ENCODE measurements at places on chromosomes 5 and 9. TPM values are rescaled to one million over a fixed set of nuclear protein-coding genes. Genes with fewer than 3 reads are reported as not detected.

DNA sequence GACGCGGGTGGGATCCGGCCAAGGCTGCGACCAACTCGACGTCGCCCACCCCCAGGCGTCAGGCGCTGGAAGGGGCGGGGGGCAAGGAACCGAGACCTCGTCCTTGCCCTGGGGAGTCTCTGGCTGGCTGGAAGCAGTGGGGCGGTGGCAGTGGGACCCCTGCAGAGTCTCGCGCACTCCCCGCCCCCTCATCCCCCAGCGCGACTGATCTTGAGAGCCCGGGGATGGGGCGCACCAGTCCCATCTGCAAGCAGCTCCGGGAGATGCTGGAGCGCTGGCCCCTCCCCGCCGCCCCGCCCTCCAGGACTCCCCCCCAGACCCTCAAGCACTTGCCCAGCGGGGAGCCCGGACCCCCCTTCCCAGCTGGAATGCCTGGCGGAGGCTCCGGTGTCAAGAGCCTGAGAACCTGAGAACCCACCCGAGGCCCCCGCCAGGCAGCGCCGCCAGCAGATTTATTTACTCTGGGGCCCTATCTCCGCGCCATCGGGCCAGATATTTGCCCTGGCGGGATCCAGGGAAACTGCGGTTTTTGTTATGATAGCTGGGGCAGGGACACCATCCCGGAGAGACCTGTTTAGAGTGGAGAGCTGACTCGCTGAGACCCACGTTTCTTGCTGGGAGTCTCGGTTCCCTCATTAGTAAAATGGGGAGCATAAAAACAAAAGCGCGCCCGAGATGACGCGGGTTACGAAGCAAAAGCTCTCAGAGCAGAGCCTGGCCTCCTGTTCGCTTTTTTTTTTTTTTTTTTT lies 1.2 kb downstream of the PRRT1B start:
- no peaks in the 10 kb centered on the region for H3K36me3 ChIP-seq
- no peaks in the 10 kb centered on the region for H3K27me3 ChIP-seq
- no peak overlapping the region for H3K27ac ChIP-seq
- H3K4me1 ChIP-seq = peaks cover 11% of the 10 kb centered on the region

DNA sequence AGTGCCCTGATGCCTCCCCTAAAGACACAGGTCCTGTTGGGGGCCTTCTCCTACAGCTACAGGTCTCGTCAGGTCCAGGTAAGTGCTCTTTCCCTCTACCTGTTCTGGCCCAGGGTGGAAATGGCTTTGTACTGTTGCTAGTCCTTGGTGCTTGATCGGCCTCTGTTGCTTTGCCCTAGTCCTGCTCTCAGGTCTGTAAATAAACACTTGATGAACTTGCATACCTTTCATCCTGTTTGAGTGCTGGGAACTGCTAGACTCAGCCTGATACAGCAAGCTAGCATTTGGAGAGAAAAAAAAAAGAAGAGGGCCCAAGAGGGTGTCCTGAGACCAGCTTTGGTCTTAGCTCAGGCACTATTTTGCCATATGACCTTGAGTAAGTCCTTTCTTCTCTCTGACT lies 21.8 kb upstream of the ZNF618 start:
- no peaks in the 10 kb centered on the region for H3K4me1 ChIP-seq
- no peak overlapping the region for H3K4me3 ChIP-seq
- peak; percentile 42 for DNase-seq
- no peaks in the 10 kb centered on the region for H3K36me3 ChIP-seq

DNA sequence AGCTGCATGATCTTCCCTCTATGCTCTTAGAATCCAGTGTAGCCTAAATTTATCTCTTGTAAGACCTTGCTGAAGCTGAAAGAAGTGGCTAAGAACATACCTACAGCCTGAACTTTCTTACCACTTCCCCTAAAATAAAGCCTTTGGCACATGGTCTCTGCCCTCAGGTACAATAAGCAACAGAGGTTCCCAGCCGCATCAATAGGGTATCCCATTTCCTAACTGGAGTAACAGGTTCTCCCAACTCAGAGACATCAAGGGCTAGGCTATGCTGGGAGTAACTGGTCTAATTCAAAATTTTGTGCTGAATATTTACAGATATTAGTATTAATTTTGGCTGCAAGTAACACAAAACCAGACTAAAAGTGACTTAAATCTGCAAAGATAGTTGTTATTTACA lies 335.8 kb upstream of the TRPC7 start:
- no peaks in the 10 kb centered on the region for H3K36me3 ChIP-seq
- no peaks in the 10 kb centered on the region for H3K4me1 ChIP-seq
- no peak overlapping the region for H3K4me3 ChIP-seq
- no peak for DNase-seq
- H3K27me3 ChIP-seq = no peaks in the 10 kb centered on the region

DNA sequence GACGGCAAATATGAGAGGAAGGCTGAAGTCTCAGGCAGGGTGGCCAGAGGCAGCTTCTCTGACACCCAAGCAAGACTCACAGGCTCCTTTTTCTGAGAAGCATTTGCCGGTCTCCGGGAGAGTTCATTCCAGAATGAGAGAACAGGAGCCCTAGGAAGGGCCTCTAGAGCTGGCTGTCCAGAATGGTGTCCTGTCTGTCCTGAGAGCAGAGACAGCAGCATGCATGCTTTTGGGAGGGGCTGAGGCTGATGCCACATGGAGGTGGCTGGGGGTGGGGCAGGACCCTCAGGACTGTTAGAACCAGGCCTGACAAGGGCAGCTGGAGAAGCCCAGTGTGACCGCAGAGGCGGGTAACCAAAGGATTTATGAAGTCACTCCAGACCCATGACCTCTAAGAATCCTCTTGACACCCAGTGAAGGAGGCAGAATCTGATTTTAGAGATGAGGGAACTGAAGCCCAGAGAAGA lies 60.0 kb downstream of the SHB start:
- H3K27ac ChIP-seq = peak overlapping the region; percentile 28
- DNase-seq = no peak
- H3K27me3 ChIP-seq = no peaks in the 10 kb centered on the region
- H3K4me3 ChIP-seq = no peak overlapping the region
- peaks cover 47% of the 10 kb centered on the region for H3K4me1 ChIP-seq

DNA sequence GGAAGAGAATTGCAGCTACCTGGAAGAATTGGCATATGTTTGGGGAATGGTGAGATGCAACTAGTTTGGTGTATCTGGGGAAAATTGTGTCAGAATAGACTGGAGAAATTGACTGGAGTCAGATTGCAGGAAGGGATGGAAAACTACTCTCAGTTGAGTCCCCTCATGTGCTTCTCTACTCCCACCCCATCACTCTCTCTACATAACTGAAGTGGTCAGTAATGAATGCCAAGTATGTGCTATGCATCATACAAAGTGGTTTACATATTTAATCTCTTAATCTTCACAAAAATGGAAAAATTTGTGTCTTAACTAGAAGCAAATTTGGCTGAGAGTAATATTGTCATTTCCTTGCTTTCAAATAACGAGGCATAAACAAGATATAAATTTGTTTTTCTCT lies 146.4 kb upstream of the TNC start:
- H3K4me3 ChIP-seq = no peak overlapping the region
- no peak for DNase-seq
- H3K27me3 ChIP-seq = no peaks in the 10 kb centered on the region
- no peak overlapping the region for H3K27ac ChIP-seq

- H3K36me3 ChIP-seq = no peaks in the 10 kb centered on the region
- peak; percentile 39 for DNase-seq
- no peaks in the 10 kb centered on the region for H3K4me1 ChIP-seq
- H3K4me3 ChIP-seq = no peak overlapping the region
Measured at GRCh38 chr5:2149195-2149539, 266.4 kb upstream of the IRX4 start.

DNA sequence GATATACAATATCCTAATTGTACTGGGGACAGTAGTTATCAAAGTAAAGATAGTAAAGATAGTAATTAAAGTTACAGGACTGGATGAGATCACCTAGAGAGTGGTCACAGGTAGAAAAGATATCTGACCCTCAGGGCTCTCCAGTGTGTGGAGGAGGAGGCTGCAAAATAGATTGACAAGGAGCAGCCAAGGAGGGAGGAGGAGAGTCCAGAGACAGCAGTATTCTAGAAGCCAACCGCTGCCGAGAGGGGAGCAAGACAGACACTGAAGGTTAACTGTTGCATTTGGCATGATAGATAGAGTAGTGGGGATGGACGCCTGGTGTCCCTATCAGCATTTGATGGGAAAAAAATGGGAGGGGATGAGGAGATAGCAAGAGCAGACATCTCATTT lies 17.0 kb upstream of the F2RL1 start:
- H3K36me3 ChIP-seq = no peaks in the 10 kb centered on the region
- DNase-seq = no peak
- H3K4me3 ChIP-seq = no peak overlapping the region
- no peaks in the 10 kb centered on the region for H3K4me1 ChIP-seq
- no peaks in the 10 kb centered on the region for H3K27me3 ChIP-seq

DNA sequence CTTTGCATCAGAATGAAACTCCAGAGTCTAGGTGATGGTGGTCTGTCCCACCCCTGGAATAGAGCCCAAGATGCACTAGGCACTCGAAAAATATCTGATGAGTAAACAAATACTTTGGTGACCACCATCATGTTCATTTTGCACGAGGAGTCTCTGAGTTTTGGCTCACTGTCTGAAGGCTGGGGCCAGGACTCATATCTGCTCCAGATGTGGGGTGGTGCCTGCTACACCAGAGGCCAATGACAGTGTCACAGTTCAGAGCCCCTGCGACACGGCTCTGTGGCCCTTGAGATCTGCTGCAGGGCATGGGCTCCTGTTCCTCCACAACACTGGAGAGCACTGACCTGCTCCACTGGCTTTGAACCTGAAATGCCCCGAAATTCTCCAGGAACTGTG lies 164.6 kb downstream of the ROR2 start:
- no peak overlapping the region for H3K27ac ChIP-seq
- H3K4me3 ChIP-seq = no peak overlapping the region
- H3K27me3 ChIP-seq = no peaks in the 10 kb centered on the region
- H3K36me3 ChIP-seq = no peaks in the 10 kb centered on the region

DNA sequence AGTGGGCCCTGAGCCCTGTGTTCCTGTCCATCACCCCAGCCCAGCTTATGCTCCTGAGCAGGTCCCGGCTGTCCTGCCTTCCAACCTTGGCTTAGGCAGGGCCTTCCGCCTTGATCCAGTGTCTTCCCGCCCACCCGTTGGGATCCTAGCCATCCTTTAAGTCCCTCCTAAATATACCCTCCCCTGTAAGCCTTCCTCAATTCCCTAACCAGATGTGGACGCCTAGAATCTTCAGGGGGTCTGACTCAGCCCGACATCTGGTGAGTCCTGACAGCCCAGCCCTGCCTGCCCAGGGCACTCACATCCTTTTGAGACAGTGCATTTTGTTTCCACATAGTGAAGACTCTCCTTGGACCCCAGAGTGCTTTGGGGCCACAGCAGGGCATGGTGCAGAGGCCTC lies 23.7 kb downstream of the SLC6A7 start:
- H3K4me3 ChIP-seq = no peak overlapping the region
- H3K27me3 ChIP-seq = no peaks in the 10 kb centered on the region
- DNase-seq = no peak
- peaks cover 11% of the 10 kb centered on the region for H3K4me1 ChIP-seq
- no peaks in the 10 kb centered on the region for H3K36me3 ChIP-seq
- no peak overlapping the region for H3K27ac ChIP-seq

- peak; percentile 99 for DNase-seq
- peaks cover 30% of the 10 kb centered on the region for H3K4me1 ChIP-seq
- H3K27me3 ChIP-seq = no peaks in the 10 kb centered on the region
- peak overlapping the region; percentile 99 for H3K27ac ChIP-seq
- peaks cover 5% of the 10 kb centered on the region for H3K36me3 ChIP-seq
- peak overlapping the region; percentile 70 for H3K4me3 ChIP-seq
Measured at GRCh38 chr5:91380491-91381238, 2.5 kb downstream of the ARRDC3 start.

DNA sequence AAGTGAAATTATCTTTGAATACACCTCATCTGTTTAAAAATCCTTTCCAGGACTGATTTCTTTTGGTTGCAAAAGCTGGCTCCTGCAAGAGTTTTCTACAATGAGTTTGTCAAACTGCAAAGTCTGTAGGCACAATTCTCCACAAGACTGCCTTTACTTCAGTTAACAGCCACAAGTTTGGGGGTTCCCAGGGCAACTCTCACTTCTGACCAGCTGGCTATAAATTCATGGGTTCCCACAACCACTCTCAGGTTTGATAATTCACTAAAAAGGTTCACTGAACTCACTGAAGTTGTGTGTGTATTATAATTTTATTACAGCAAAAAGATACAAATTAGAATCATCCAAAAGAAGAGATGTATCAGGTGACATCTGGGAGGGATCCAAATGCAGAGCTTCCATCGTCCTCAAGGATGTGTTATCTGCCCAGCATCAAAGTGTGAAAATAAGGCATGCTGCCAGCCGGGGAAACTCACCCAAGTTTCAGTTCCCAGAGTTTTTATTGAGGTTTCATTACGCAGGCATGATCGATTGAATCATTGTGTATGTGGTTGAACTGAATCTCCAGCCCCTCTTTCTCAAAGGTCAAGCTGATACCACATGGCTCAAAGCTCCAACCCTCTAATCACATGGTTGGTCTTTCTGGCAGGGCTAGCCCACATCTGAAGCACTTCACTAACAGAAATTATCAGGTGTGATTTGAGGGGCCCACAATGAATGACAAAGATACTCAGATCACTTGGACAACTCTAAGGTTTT lies 19.0 kb upstream of the PSIP1 start:
- no peaks in the 10 kb centered on the region for H3K4me1 ChIP-seq
- H3K27me3 ChIP-seq = no peaks in the 10 kb centered on the region
- H3K27ac ChIP-seq = no peak overlapping the region
- H3K4me3 ChIP-seq = no peak overlapping the region
- DNase-seq = no peak
- no peaks in the 10 kb centered on the region for H3K36me3 ChIP-seq

DNA sequence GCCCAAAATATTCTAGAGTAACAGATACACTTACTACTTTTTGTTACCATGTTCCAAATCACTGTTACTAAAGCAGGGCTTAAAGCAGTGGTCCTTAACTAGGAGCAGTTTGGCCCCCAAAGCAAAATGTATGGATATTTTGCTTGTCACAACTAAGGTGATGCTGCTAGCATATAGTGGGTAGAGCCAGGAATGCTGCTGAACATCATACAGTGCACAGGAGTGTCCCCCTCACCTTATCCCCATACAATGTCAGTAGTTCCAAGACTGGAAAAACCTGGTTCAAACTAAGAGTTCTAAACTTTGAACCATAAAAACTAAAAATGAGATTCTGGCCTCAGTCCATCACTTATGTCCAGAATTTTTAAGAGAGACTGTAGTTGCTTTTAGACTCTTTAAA lies 28.1 kb downstream of the DIMT1 start:
- peaks cover 76% of the 10 kb centered on the region for H3K36me3 ChIP-seq
- H3K27ac ChIP-seq = no peak overlapping the region
- H3K27me3 ChIP-seq = no peaks in the 10 kb centered on the region
- H3K4me3 ChIP-seq = no peak overlapping the region
- H3K4me1 ChIP-seq = no peaks in the 10 kb centered on the region

DNA sequence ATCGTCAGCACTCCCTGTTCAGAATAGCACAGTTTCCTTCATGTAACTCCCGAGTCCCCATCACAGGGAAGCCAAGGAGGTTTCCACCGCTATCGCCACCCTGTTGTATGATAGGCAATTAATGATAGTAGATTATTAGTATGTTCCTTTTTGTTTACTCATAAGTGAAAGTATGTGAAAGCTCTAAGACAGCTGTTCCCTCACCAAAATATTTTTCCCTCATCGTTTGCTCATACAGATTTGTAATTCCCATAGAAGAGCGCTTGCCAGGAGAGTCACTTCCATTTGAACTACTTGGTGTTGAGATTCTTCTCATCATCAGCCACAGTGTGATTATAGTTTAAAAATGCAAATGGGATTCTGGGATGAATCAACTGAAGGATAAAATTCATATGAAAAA lies 140.9 kb downstream of the PAM start:
- no peaks in the 10 kb centered on the region for H3K4me1 ChIP-seq
- no peaks in the 10 kb centered on the region for H3K27me3 ChIP-seq
- no peak overlapping the region for H3K4me3 ChIP-seq
- H3K27ac ChIP-seq = no peak overlapping the region

The PDE6A gene
- total RNA-seq = not detected

The ANKRD34B gene
- not detected for total RNA-seq

The ASPN gene
- 5.3 TPM for total RNA-seq

Data from upper lobe of left lung (tissue), 6 donors.